NCI-H1417 (cell line): ENCODE measurements at places on chromosomes 12 and 14.

- no peak for DNase-seq
These were observed 1.3 kb upstream of the APOLD1 start for GRCh38 chr12:12784116-12784515.

DNA sequence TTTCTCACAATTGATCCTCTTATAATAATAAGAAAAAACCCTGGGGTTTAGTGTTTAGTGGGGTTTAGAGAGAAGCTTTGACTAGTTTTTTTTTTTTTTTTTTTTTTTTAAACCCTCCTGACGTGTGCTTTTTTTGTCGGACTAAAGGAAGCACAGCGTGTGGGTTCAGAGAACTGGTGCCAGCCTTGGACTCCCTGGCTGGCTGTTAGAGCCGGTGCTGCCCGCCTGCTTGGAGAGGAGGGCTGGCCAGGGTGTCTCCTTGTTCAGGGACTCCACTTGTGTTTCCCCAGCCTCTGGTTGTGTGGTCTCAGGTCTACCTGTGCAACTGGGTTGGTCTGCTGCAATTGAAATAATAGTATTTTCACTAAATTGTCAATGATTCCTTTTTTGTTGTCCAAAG, 54.1 kb upstream of the ASPG start:
- DNase-seq, result no peak

DNA sequence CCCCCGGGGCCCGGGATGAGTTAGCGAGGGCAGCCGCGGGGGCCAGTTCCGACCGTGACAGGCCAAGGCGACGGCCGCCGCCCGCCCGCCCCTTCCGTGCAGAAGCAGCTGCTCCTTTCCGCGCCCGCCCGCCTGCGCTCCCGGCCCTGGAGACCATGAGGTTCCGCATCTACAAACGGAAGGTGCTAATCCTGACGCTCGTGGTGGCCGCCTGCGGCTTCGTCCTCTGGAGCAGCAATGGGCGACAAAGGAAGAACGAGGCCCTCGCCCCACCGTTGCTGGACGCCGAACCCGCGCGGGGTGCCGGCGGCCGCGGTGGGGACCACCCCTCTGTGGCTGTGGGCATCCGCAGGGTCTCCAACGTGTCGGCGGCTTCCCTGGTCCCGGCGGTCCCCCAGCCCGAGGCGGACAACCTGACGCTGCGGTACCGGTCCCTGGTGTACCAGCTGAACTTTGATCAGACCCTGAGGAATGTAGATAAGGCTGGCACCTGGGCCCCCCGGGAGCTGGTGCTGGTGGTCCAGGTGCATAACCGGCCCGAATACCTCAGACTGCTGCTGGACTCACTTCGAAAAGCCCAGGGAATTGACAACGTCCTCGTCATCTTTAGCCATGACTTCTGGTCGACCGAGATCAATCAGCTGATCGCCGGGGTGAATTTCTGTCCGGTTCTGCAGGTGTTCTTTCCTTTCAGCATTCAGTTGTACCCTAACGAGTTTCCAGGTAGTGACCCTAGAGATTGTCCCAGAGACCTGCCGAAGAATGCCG, 699 bp downstream of the MGAT2 start:
- peak; percentile 90 for DNase-seq

DNA sequence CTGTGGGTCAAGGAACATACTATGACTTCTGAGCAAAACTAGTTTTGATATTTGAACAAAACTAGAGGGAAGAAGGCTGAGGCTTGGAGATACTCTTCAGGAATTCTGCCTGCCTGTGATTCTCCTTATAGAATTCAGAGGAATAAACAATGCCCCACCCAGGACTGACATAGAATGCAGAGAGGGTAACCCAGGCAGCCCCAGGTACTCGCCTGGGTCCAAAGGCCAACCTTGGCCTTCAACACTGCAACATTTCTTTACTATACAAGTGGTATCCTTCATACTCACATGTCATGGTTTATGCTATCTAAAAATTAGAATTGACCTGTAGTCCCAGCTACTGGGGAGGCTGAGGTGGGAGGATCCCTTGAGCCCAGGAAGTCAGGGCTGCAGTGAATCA, 217.0 kb upstream of the FOXN3 start:
- DNase-seq, result no peak

- no peak for DNase-seq
These were observed 70.8 kb downstream of the RNF34 start for GRCh38 chr12:121470751-121471150.

DNA sequence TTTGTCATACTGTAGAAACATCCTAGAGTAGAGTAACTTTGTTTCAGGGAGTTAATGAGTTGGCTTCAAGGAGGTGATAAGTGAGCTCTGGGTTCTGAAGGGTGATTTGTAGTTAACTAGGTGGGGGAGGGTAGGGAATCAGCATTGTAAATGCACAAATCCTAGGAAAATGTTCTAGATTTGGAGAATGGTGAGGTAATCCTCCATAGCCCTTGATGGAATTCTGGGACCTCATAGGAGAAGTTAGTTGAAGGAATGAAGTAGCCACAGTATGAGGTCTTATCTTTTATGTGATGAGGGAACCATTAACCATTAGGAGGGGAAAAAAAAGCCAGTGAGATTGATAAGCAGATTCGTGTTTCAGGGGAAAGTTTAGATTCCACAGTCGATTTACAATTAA, 8.0 kb downstream of the CNOT2 start:
- DNase-seq, result no peak

GRCh38 chr12:103269946-103270345, 225.8 kb downstream of the C12orf42 start:
- DNase-seq, result peak; percentile 63

DNA sequence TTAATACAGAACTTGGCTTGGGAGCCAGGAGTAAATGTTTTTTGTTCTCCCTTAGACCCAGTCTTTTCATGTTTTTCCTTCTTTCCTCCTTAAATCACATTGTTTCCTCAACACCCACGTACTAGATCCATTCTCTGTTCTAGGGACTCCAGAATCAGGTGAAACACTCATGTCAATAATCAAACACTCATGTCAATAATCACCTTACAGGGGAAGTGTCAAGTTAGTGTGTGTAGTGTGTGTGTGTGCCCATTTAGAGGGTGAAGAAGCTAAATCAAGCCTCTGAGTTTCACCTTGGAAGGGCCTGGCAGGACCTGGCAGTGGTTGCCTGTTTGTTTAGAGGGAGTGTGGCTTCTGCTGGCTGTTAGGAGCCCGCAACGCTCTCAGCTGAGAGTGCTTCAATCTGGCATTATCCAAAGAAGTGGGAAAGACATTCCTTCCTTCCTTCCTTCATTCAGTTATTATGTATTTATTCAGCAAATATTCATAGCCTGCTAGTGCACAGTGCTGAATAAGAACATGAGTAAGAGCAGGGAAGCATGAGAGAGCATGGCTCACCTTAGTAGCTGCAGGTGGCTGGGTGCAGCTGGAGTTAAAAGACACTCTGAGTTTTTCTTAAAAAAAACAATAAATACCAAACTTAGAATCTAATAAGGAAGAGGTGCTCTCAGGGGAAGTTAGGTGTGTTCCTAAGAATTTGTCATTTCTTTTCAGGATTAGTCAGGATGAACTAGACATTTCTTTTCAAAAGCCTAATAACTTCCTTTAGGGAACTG, 17.6 kb upstream of the EID3 start:
- peak; percentile 72 for DNase-seq

- DNase-seq, result no peak
These were observed 19.1 kb downstream of the ANKRD9 start for GRCh38 chr14:102490456-102490855.

- no peak for DNase-seq
These were observed 304.1 kb downstream of the EGLN3 start for GRCh38 chr14:33646692-33647260.

- no peak for DNase-seq
These were observed 27.9 kb downstream of the ESR2 start for GRCh38 chr14:64266239-64266638.

- DNase-seq, result no peak
These were observed 47.6 kb downstream of the PRICKLE1 start for GRCh38 chr12:42541965-42542364.

GRCh38 chr12:6337958-6338433, 3.9 kb downstream of the TNFRSF1A start:
- no peak for DNase-seq

- DNase-seq, result no peak
These were observed 11.2 kb upstream of the POP5 start for GRCh38 chr12:120592121-120593049.

- peak; percentile 83 for DNase-seq
These were observed 300.0 kb downstream of the AEBP2 start for GRCh38 chr12:19739195-19739776.

- no peak for DNase-seq
These were observed 3.0 kb upstream of the EP400 start for GRCh38 chr12:131946757-131947156.

DNA sequence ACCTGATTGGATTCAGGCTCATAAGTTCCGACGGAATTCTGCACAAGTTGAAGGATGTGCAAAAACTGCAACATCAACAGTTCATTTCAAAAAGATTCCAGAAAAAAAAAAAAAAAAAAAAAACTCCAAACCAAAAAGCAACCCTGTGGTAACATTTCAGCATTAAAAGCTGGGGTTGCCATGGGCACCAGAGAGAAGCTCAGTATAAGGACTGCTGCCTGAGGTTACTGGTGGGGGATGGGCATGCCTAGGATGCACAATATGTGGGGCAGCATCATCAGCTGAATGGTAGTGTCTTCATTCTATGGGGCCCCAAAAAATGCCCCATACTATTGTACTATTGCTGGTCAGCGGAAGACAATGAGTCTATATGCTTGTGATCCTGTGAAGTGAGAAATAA, 44.7 kb downstream of the MBIP start:
- peak; percentile 18 for DNase-seq
